ENCODE measurements at places on chromosomes 4 and X.

DNA sequence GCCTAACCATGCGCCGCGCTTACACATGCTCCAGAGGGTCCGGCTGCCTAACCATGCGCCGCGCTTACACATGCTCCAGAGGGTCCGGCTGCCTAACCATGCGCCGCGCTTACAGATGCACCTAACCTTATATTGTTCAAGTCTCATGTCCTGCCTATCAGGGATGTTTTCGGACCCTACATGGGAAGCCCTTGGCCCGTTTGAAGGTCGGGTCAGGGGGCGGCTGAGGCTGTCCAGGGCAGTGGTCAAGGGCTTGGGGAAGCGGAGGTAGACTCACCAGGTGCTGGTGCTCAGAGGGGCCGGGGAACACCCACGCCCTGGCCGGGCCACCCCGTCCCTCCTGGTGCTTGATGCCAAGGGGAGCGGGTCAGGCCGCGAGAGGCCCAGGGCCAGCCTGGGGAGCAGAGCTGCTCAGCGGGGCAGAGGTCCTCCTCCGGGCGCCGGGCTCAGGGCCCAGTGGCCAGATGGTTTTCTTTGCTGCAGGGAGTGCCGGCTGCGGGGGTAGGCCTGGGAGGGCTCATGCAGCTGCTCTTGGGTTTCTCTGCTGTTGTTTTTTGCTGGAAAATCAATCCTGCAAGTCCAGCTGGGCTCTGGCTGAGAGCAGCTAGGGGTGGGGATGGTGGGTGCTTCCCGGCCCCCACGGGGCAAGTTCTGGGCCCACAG, 35.4 kb upstream of the SPON2 start:
- no peak for DNase-seq

DNA sequence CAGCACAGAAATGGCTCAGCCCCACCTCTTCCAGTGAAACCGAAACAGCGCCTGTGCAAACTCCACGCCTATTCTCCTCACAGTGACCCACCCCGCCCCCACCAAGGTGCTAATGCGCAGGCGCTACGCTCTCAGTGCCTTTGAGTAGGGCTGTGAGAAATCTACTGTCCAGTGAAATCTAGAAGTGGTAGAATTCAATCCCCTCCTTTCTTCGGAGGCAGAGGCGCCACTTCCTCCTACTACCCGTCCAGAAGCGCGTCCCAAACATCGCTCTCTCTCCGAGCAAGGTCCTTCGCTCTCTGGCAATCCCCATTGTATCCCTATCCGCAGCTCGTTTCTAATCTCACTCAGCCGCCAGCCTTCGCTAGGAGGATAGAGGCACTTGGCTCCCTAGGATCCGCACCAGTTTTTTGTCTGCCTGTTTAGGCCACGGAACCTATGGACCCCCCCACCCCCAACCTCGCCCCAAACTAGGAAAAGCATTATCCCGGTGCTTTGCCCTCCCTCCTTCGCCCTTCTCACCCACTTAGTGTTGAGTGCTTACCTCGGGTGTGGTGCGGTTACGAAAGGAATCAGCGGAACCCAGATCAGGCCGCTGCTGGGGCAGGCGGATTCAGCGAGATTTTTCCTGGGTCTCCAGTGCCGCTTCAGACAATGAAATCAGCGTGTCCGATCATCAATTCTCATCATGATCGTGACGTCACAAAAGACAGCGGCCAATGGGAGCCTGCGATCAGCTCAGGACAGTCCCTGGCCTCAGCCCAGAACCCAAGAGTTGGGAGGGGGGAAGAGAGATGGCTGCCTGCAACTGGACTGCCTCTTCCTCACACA, at the start of gene HDX:
HDX (minus strand) TSS at position 656 of the 831 bp plus-strand sequence. CDS start 27,056 bp downstream, outside the sequence.
- no peak for DNase-seq

GRCh38 chrX:132119283-132119682, 8.5 kb downstream of the FRMD7 start:
- DNase-seq, result no peak

DNA sequence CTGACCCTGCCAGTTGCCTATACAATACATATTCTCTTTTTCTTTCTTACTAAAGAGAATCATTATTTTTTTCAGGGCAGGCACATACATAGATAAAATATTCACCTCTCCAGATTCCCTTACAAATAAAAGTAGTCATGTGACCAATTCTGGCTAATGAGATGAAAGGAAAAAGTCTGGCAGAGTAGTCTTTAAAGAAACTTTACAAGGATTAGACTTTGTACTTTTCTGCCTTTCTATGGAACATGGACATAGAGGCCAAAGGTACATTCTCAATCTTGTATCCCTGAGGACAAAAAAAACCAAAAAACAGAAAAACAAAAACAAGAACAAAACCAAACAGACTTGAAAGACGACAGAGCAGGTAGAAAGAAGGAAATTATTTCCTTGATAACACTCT, 75.6 kb downstream of the DCK start:
- DNase-seq, result no peak

- no peak for DNase-seq
Measured at GRCh38 chr4:110959041-110959643, 336.3 kb upstream of the PITX2 start.

GRCh38 chrX:120205816-120206753, 44.5 kb upstream of the ZBTB33 start:
- no peak for DNase-seq

- DNase-seq, result no peak
Measured at GRCh38 chr4:84342161-84342560, 156.9 kb downstream of the NKX6-1 start.

- DNase-seq, result no peak
Measured at GRCh38 chrX:82127228-82128123, 925.6 kb downstream of the SH3BGRL start.

Measured in stimulated activated CD8-positive, alpha-beta memory T cell treated with anti-CD3 and anti-CD28 coated beads, Interleukin-7, amount 100 ng/mL, for 1 hour (primary cell).